ENCODE measurements at places on chromosomes 12 and 14.

- DNase-seq = no peak
Measured at GRCh38 chr12:460261-461230, 807 bp downstream of the B4GALNT3 start.

DNA sequence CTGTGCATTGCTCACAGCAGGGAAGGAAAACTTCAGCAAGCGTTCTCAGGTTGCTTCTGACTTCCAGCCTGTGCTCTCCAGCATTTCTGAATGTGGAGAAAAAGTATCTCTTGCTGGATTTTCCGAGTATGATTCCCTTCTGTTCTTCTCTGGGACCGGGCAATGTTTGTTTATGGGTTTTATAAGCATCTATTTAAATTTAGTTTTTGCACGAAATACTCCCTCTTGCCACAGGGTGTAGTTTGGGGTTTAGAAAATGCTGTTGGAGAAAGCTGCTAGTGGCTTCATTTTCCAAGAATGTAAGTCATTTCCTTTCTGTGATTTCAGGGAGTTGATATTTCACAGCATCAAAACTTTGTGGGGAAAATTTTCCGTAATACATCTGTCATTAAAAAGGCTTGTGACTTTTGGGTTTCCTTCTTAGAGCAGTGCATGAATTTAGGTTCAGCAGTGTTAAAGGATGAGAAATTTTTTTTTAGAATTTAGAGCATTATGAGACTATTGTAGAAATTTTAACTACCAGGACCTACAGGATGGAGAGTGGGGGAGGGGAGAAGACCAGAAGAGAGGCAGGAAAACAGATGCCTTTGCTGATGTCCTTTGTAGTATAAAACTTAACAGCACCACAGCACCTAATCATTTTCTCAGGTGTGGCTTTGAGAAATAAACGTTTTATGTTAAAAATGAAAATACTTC lies 1.5 kb downstream of the FRMD6 start:
- DNase-seq = peak; percentile 88

DNA sequence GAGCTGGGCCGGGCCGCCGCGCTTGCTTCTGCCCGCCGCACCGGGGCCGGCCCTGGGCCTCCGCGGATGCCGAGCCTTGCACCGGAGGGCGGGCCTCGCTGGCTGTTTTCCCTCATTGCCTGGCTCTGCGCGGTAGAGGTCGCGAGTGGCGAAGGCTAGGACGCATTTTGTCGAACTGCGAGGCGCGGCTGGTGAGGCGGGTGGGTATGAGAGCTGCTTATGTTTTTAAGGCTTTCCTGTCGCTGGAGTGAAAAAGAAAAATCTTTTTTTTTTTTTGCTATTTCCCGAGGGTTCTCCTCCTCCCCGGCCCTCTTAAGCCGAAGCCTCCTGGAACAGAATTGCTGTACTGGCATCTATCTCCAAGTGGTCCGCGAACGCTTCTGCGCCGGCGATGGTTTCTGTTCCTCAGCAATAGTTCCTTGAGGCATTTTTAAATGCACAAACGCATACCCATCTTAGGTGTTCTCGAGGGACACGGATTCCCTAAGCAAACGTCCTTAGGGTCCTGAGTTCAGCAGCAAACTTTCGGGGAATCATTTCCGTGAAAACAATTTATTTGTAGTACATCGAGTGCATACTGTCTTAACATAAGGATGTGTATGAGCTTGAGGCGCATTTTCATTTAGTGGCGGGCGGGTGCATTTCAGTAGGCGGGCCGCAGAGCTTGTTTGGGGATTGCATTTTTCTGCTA lies 631 bp downstream of the RESF1 start:
- DNase-seq = peak; percentile 78

DNA sequence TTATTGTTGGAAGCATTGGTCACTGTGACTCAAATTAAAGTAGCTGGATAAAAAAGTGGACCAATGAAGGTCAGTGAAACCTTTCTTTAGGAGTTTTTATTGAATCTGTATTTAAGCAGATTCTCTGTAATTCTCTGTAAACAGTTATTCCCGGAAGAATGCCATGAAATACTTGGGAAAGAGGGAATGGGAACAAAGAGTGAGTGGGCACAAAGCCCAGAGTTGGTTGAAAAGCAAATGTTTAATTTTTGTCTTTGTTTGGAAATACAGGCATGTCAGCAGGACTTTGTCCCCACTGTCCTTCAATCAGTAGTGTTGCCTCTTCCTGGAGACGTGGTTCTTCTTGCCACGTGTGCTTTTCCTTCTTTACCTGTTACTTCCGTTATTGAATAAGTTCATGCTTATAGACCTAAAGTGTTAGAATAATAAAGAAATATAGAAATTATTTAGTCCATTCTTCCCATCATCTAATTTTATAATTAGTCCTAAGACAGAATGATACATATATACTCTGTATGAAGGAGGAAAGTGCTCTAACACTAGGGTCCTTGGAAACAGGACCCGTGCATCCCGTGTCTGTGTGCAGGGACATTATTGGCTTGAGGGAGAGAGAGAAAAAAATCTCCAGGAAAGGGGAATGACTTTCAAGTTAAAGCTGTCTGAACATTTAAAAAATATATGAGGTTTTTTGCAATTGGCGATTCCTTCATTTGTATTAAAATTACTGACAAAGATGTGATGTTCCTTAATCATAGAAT lies 2.0 kb upstream of the ANG start:
- DNase-seq = no peak

Data from astrocyte of the spinal cord (primary cell).